ENCODE measurements at places on chromosomes 3 and 15.

GRCh38 chr15:92161039-92161670, 232.5 kb upstream of the ST8SIA2 start:
- DNase-seq = no peak

DNA sequence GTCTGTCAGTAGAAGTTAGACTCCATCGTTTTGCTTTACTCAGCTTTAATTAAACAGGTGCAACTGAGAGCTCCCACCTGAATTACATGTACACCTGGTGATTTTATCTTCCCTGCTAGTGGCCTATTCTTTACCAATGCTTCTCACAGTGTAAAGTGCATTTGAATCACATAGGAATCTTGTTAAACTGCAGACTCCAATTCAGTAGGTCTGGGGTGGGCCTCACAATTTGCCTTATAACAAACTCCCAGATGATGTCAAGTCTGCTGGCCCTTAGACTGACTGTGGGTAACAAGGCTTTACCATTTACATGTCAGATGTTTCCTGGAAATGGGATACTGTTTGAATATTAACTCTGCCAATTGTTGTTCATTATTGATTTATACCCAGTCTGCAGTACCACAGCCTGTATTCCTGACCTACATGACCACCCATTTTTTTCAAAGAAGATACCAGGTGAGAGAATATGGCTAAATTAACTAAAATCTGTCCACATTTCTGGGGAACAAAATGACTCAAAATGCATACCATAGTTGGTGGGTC, 37.2 kb downstream of the CMSS1 start:
- DNase-seq = no peak

- DNase-seq = no peak
Measured at GRCh38 chr3:114058646-114059045, 2.1 kb downstream of the QTRT2 start.

DNA sequence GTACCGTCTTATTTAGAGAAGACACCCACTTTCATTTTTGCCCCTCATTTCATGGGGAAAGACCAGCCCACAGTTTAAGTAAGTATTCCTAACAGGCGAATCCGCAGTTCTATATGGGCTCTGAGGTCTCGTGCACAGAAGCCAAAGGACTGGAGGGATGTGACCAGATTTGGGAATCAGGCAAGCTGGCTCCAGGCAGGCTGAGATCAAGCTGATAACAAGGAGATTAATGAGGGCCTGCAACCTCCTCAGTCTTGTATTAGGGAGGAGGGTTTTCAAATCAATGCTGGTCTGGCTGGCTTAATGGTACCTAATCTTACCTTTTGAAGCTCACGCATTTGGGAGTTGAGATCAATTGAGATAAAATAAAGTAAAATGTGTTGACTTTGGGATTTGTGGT, 15.3 kb downstream of the ST8SIA2 start:
- no peak for DNase-seq

GRCh38 chr3:31253782-31254181, 278.9 kb upstream of the STT3B start:
- no peak for DNase-seq

GRCh38 chr3:148513096-148513543, 184.6 kb upstream of the AGTR1 start:
- DNase-seq = no peak

- DNase-seq = no peak
Measured at GRCh38 chr3:159619341-159619885, 369.2 kb upstream of the IL12A start.

DNA sequence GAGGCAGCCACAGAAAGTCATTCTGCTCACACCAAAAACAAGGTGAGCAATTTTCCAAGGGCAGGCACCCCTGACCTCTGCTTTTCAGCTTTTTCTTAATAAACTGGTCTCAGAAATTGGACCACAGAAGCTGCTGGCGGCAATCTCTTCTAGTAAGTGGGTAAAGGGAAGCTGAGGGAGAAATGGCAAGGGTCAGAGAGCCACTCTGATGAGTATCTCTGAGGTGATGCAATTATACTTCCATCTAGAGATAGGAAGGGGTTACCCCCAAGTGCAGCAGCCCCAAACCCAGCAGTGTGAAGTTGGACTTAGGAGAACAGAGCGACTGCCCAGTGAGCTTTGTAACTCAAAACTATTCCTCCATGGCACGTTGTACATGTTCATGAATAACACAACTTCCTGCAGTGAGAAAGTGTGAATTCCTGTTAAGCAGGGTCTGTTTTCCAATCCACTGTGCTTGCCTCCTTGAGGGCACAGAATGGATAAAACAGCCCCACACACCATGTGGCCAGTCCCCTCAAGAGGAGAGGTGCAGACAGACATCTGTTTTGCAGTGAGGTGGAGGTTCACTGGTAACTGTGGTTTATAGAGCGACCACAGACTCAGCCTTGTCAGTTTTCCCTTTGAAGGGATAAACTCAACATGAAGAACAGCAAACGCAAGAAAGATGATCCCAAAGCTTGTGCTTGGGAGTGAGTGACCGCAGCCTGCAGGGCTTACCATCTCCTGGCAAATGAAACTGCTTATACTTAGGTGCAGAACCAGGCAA, 683.4 kb upstream of the CFAP20DC start:
- DNase-seq = no peak

DNA sequence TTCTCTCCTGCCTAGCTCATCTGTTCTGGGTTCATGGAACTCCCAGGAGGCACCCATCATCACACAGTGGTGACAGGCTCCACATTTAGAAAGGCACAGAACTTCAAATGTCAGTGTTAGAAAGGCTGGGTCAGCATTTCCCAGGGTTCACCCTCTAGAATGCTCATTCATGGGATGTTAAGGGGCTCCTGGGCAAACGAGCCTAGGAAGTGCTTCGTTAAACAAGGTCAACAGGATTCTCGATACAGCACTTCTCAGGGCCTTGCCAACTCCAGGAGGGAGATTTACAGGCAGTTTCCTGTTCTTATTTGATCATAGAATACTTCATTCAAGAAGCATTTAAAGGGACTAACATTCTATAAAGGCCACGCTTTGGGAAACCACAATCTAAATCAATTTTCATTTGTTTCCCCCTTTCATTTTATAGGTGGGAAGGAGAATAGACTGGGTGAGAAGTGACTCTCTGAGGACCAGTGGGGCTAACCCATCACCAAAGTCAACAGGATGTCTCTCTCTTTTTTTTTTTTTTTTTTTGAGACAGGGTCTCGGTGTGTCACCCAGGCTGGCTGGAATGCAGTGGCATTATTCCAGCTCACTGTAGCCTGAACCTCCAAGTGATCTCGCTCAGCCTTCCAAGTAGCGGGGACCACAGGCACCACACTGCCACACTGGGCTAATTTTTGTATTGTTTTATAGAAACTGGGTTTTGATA, 14.3 kb downstream of the IGDCC4 start:
- DNase-seq = no peak

GRCh38 chr15:55279100-55279745, 10.4 kb downstream of the RAB27A start:
- no peak for DNase-seq

GRCh38 chr3:31196881-31197364, 302.5 kb upstream of the GADL1 start:
- no peak for DNase-seq

DNA sequence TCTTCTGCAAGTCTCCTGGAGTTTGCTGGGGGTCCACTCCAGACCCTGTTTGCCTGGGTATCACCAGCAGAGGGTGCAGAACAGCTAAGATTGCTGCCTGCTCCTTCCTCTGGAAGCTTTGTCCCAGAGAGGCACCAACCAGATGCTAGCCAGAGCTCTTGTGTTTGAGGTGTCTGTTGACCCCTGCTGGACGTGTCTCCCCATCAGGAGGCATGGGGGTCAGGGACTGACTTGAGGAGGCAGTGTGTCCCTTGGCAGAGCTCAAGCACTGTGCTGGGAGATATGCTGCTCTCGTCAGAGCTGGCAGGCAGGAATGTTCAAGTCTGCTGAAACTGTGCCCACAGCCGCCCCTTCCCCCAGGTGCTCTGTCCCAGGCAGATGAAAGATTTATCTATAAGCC, 86.5 kb downstream of the TPRG1 start:
- no peak for DNase-seq

DNA sequence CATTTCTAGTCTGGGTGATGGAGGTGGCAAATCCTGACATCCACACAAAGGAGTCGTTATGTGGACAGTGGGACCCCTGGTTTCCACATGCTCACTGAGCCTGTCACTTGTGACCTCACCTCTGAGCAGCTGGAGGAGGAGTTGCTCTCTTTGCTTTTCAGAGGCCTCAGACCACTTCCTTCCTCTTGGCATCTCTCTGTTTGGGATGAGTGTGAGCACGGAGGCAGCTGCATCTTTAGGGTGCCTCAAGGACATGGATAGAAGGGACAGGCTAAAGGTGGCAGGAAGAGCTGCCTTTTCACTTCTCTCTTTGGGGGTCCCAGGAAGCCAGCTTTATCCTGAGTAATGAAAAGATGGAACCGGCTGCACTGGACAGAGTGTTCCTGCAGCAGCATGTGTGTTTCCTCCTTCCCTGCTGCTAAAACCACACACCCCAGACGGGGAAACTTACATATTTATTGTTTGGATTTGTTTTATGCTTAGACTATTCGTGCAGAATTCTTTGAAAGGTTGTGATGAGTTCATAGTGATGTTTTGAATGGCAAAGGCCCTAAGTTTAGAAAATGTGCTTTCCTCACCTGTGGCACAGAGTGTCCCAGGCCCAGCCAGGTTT, 31.8 kb downstream of the GPR171 start:
- no peak for DNase-seq

DNA sequence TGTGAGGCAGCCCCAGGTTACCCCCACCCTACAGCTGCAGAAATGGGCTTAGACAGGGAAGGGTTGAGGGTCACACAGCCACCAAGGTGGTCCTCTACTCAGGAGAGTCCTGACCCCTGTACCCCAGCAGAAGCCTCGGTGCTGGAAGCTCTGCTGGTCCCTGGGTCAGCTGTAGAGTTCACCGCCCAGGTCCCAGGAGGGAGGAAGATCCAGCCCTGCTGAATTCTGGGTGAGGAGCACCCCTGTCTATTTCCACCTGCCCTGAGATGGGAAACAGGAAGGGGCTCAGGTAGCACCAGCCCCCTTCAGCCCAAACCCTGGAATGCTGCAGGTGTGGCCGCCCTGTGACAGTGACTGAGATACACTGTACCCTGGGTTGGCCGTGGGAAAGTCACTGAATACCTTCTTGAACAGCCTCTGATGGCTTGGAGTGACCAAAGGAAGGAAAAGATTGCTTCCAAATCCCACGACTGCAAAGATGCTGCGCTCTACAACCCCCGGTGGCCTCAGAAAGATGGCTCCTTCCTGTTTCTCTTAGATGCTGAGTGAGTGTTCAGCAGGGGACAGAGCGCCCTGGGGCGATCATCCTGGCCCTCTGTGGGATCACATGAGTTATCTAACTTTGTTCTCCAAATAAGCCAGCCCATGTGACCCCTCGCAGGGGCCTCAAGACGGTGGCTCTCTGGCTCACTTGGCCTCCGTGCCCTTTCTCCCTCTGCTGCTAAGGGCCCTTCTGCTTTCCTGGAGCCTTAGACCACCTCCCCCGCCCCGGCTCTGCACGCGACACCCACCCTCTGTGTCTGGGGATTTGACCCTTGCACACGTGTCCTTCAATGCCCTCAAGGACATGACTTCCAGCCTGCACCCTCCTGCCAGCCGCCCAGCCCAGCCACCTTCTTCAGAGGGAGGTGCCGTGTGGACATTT, 141.9 kb downstream of the NSMCE3 start:
- no peak for DNase-seq

DNA sequence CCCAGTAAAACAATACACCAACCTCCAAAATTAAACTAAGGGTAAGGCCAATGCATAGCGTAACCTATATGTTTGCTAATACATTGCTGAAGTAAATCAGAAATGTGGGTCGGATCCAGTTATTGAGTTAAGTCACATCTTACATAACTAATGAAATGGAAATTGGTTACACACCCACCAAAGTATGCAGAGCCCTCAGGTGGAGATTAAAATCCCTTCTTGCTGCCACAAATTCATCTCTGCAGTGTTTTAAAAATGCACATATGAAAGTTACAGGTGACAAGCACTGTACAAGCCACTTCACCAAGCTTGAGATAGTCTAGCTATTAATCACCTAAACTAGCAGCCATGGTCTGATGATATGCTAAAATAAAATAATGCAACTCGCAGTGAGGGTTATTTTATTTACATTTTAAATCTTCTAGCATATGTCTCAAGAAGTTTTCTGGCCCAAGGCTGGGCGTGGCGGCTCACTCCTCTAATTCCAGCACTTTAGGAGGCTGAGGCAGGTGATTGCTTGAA, 130.6 kb downstream of the AQP9 start:
- DNase-seq = no peak

DNA sequence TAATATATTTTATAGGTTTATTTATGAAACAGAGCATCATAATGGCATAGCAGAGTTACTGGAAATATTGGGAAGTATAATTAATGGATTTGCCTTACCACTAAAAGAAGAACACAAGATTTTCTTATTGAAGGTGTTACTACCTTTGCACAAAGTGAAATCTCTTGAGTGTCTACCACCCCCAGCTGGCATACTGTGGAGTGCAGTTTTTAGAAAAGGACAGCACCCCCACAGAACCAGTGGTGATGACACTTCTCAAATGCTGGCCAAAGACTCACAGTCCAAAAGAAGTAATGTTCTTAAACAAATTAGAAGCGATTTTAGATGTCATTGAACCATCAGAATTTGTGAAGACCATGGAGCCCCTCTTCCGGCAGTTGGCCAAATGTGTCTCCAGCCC, 58.1 kb downstream of the DNAH1 start:
- DNase-seq = no peak

DNA sequence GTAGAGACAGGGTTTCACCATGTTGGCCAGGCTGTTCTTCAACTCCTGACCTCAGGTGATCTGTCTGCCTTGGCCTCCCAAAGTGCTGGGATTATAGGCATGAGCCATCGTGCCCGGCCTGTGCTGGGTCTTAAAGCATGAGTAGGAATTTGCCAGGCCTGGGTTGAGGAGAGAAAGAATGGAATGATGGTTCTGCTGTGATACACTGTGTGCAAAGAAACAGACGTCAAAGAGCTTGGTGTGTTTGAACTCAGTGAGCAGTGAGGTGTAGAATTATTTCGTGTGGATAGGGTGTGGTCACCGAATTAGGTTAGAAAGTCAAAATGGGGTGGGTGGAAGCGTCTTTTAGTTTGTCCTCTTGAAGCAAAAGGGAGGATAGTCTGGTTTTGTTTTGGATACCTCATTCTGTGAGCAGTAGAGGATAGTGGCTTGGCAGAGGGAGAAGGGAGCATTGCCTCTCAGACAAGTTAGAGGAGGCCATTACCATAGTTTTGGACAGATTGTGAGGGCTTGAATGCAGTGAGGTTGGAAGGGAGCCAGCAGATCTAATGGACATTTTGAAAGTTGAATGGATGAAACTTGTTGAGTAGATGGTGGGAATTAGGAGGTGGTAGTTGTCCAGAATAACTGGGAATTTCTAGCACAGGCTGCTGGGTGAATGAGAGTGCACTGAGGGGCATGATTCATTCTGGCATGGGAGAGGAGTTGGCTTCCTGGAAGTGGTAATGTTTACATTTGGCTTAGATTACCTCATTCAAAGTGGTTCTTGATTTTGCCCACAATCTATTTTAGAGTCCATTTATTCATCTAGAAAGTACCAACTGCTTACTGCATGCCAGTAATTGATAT, 27.2 kb downstream of the AKAP13 start:
- DNase-seq = no peak

DNA sequence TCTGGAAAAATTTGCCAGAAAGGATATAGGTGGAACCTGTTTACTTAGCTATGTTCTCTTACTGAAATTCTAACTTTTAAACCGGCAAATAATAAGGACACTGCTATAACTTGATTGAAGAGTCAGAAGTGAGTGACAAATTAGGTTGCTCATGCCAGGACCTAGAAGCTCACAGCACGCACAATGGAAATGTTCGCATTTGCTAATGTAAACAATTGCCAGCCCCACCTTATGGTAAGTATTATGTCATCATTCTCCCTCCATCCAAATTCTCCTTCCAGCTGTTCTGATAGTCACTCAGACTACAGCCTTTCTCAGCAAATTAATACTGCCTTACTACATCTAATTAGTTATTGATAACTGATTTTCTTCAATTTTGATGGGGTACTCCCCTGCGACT, 4.8 kb upstream of the STXBP5L start:
- no peak for DNase-seq

Measured in 8988T (cell line).